Kidney glomerular epithelial cell (primary cell): ENCODE measurements at places on chromosomes 2 and 18.

DNA sequence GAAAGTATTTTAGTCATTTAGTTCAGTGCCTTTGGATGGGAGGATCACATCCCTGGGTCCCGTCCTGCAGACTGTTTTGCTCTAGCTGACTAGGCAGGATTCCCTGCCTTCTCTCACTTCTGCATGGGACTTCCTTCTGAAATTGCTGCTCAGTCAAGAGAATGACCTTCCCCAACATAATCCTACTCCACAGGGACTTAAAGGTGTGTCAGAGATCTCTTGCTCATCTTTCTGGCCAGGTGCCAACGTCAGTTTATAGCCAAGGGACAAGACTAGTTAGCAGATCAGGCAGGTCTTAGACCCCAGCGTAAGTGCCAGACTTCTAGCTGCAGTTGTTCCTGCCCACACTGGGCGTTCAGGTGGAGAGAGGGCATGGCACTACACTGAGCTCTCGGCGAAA lies 9.5 kb upstream of the IL1B start:
- DNase-seq, result no peak

- DNase-seq, result no peak
These were observed 433.4 kb upstream of the MEIS1 start for GRCh38 chr2:66001538-66001937.

DNA sequence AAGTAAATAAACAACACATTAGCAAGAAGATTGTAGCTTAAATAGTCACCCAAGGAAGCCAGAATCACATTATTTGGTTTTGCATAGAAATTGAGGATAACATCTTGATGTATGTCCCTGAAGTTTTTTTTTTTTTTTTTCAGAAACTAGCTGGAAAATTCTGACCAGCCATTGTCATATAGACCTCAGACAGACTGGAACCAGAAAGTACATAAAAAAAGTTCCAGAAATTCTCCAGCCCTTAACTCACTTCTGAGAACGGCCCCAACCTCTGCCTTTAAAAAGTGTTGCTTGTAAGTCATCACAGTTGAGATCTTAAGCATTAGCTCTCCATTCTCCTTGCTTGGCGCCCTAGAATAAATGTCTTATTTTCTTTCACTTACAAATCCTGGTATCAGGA lies 350.5 kb downstream of the CCDC85A start:
- DNase-seq, result no peak

DNA sequence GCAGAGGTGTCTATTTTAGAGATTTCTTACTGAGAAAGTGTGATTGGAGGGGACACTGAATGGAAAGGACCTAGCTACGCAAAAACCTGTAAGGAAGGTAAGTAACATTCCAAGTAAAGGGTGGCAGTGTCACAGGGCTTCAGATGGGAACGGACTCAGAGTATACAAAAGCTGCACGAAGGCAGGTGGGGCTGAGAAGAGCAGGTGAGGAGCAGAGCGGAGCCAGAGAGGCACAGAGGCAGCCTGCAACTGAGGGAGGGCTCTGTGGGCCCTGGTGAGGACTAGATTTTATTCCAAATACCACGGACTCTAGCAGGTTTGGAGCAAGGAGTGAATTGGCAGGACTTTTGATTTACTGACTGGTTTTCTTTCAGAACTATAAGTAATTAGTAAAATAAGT lies 331.3 kb upstream of the PKDCC start:
- DNase-seq, result no peak

- no peak for DNase-seq
These were observed 181.8 kb downstream of the MYO1B start for GRCh38 chr2:191427031-191427430.

DNA sequence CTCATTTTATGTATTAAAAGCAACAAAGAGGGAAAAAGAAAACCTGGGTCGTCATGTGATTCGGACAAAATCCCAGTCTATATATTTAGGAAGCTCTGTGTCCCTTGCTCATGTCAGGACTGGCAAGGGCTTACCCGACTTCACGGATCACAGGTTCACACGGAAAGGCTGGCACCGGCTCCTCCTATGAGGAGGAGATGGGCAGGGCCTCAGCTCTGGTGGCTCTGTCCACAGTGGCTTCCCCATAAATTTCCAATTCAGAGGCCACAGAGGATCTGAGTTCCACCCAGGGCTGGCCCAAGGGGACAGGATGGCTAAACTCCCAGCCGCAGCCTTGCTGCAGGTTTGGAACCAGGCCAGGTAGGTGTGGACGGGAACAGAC lies 186.8 kb downstream of the BCL2 start:
- DNase-seq, result no peak

DNA sequence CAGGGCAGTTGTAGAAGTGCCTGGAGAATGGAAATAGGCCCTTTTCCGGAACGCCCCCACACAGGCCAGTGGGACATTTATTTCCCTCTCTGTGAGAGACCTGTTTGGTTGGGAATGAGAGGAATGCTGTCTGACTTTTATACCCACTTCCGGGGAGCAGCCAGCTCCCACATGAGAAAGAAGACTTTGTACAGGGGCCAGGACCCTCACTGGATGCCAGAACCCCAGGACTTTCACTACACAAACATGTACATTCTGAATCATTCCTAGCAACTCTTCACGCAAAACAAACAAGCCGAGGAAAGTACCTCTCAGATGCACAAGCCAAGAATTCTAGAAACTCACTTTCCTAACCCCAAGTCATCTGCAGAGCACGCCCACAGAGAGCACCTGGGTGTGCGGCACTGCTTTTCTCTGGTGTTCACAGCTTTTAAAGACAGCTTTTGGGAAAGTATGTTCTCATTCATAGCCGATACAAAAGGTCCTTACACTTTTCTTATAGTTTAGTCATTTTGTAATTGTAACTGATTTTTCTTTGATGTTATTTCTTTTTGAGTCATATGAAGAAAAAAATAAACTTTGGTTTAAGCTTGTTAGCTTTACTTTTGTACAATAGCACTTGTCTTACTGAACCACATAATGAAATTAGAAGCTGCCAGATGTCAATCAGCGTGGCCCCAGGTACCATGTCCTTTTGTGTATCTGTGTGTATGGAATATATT lies 856.1 kb upstream of the ID2 start:
- DNase-seq, result peak; percentile 99

DNA sequence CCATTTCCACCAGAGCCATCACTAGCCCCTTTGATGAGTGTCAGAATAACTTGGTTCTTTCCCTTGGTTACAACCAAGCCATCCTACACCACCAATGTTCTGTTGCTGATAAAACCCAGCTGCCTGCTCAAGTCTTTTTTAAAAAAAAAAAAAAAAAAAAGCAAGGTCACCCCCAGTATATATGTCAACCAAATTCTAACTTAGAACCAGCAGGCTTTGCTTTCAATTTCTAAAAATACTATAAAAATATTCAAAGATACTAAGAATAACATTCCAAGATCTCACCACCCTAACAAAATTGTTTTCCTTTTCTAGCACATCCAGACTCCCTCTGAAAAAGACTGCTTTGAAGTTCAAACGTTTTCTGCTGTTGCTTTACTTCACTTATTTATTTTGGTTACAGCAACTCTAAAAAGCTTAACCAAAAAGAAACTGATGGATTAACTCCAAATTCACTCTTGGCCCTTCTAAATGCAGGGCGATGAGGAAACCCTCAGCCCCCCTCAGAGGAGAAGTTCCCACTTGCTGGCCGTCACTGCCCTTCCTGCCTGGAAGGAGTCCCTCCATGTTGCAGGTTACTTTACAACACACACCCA lies 10.9 kb downstream of the UXS1 start:
- DNase-seq, result no peak

- DNase-seq, result no peak
These were observed 40.5 kb upstream of the PAPOLG start for GRCh38 chr2:60715561-60715960.

DNA sequence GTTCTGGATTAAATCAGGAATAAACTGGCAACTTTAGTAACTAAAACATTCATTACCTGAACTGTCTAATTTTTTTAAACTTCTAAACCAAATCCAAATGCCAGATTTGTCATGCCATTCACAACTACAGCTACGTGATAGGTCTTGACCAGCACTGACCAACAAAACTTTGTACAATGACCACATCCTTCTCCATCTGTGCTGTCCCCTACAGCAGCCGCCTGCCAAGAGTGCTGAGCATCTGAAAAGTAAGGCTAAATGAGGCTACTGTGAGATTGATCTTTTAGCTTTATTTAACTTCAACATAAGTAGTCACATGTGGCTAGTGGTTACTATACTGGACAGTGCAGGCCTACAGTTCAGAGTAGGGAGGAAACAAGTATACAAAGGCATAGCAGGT lies 7.6 kb downstream of the FAM168B start:
- DNase-seq, result no peak

DNA sequence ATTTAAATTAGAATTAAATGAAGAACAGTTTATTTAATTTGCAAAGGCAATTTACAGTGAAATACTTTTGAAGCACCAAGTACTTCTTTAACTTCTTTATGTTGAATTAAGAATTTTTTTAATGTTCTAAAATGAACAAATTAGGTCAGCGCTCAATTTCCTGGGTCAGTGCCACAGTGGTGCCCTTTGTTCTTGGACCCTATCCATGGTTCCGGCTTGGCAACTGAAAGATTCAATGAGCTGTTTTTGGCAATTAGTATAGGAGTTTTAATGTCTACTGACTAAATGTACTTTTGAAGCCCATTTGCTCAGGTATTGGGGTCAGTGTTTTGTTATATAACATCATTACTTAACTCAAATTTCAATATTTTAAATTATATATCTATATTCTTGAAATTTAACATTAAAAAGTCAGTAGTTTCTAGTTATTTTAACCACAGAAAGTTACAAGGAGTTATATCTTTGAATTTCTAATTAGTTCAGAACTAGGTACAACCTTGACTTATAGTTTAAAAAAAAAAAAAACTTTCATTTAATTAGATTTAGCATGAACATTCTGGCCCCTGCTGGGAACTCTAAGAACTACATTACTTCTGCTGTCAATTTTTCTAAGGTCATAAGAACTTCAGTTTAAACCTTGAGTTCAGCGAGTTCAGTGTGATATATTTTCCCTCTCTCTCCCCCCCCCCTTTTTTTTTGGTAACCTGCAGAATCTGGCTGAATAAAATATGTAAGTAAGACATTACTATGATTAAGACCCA lies 7.6 kb upstream of the MSTN start:
- DNase-seq, result peak; percentile 77
